CD4-positive, alpha-beta T cell treated with Interleukin-17A for 4 hours (primary cell): ENCODE measurements at places on chromosomes 1 and 21.

GRCh38 chr1:72013161-72013560, 269.2 kb downstream of the NEGR1 start:
- no peak for DNase-seq

DNA sequence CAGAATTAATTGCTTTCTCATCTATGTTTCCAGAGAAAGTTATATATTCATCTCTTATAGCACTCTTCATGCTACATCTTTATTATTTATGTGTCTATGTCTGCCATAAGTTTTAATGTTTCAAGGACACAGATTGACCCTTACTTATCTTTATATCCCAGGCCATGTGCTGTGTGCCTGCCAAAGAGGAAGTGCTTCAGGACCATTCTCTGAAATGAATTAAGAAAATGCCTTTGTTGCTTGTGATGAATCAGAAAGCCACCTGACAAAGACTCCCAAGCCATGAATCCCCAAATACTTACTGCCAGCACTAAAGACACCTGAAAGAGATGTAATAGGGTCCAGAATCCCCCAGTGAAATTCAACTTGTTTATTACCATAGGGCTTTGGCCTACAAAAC, 342.1 kb upstream of the C1orf87 start:
- DNase-seq = no peak

- DNase-seq = no peak
Measured at GRCh38 chr1:244920911-244921761, 56.8 kb upstream of the HNRNPU start.

- DNase-seq = no peak
Measured at GRCh38 chr1:85151446-85151845, 49.4 kb downstream of the SYDE2 start.
